ENCODE measurements at places on chromosomes 6 and 20.
A peak's percentile ranks its signal among the peaks of the same experiment; 100 is the strongest.

- peaks cover 13% of the 10 kb centered on the region for H3K4me1 ChIP-seq
- DNase-seq: no peak
- H3K27ac ChIP-seq: peak within 1 kb of the TSS; percentile 50
- no peaks in the 10 kb centered on the region for H3K36me3 ChIP-seq
Measured at GRCh38 chr6:110415086-110415916, at the start of gene DDO. Gene DDO, minus strand, starts transcription at chr6:110415575. Its CDS starts 2,113 bp downstream, at chr6:110413462.

GRCh38 chr6:53579338-53579737 is 34.4 kb upstream of the GCLC start:
- peaks cover 2% of the 10 kb centered on the region for H3K27me3 ChIP-seq
- H3K4me3 ChIP-seq: no peak overlapping the region
- H3K36me3 ChIP-seq: no peaks in the 10 kb centered on the region
- H3K27ac ChIP-seq: no peak overlapping the region
- H3K4me1 ChIP-seq: no peaks in the 10 kb centered on the region
- no peak for DNase-seq

GRCh38 chr20:11979306-11979990 is 61.8 kb downstream of the BTBD3 start:
- no peaks in the 10 kb centered on the region for H3K36me3 ChIP-seq
- no peak overlapping the region for H3K4me3 ChIP-seq
- no peaks in the 10 kb centered on the region for H3K27me3 ChIP-seq
- no peaks in the 10 kb centered on the region for H3K4me1 ChIP-seq
- H3K27ac ChIP-seq: no peak overlapping the region

- H3K36me3 ChIP-seq: peaks cover 7% of the 10 kb centered on the region
- no peaks in the 10 kb centered on the region for H3K4me1 ChIP-seq
- peaks cover 3% of the 10 kb centered on the region for H3K27me3 ChIP-seq
- no peak for DNase-seq
- no peak overlapping the region for H3K27ac ChIP-seq
- H3K4me3 ChIP-seq: no peak overlapping the region
Measured at GRCh38 chr20:34627458-34627857, 49.4 kb downstream of the PIGU start.

- no peaks in the 10 kb centered on the region for H3K36me3 ChIP-seq
- H3K27ac ChIP-seq: no peak overlapping the region
- DNase-seq: no peak
- H3K4me1 ChIP-seq: no peaks in the 10 kb centered on the region
Measured at GRCh38 chr6:112879920-112880413, 532.8 kb downstream of the RFPL4B start.

GRCh38 chr6:170475118-170475517 is 78.0 kb downstream of the PSMB1 start:
- H3K4me3 ChIP-seq: no peak overlapping the region
- H3K27ac ChIP-seq: peak overlapping the region; percentile 59
- H3K27me3 ChIP-seq: no peaks in the 10 kb centered on the region
- peaks cover 38% of the 10 kb centered on the region for H3K36me3 ChIP-seq

- no peaks in the 10 kb centered on the region for H3K36me3 ChIP-seq
- no peak overlapping the region for H3K4me3 ChIP-seq
- no peak for DNase-seq
- H3K4me1 ChIP-seq: peaks cover 10% of the 10 kb centered on the region
- no peak overlapping the region for H3K27ac ChIP-seq
Measured at GRCh38 chr6:149919834-149920225, 3.1 kb downstream of the RAET1G start.

DNA sequence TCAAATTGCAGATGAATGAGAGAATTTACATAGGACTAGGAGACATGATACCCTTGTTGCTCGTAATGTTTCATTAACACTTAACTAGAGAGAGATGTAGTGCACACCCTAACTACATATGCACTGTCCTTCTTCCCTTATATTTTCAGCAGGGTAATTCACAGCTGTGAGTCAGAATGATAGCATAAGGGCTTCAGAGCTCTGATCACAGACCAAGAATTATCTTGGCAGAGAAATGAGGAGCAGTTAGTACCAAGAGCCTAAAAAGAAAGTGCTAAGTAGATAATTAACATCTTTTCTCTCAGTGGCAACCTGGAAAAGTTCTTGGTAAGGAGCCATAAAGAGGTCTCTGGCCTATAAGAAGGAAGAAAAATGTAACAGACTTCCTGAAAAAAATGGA is 35.8 kb downstream of the GRIK2 start:
- H3K27me3 ChIP-seq: no peaks in the 10 kb centered on the region
- no peak for DNase-seq
- H3K36me3 ChIP-seq: no peaks in the 10 kb centered on the region
- no peak overlapping the region for H3K4me3 ChIP-seq

- H3K27ac ChIP-seq: no peak overlapping the region
- peaks cover 16% of the 10 kb centered on the region for H3K27me3 ChIP-seq
Measured at GRCh38 chr6:49552596-49552995, 2.1 kb downstream of the C6orf141 start.

DNA sequence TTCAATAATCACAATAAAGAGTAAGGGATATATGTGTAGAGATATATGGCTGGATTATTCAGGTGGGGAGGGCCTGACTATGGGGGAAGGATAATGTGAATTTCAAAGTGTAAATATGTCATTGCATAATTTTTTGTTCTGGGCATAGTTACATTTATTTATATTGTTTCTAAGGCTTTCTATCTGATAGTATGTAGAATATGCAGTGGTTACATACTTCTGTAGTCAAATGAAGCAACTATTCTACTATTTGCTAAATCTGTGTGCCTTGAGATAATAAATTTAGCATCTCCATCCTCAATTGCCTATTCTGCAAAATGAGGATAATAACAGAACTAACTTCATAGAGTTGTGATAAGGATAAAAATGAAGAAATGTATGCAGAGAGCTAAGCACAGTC is 359.2 kb downstream of the CDKAL1 start:
- no peak overlapping the region for H3K27ac ChIP-seq
- no peak overlapping the region for H3K4me3 ChIP-seq
- H3K4me1 ChIP-seq: no peaks in the 10 kb centered on the region
- no peak for DNase-seq

DNA sequence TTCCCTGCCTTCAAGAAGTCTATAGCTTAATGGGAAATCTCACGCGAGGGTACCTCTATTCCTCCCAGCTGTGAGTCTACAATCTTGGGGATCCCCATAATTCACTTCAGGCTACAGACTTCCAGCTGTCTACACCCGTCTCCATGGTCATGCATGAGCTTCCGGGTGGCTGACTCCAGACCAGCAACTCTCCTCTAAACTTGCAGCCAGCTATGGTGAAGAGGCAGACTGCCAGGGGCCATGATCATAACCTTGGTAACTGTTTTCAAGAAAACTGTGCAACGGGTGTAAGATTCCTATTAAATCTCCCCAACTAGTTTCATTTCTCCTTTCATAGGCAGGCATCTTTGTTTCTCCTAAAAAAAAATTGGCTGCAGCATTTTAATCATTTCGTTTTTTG is 534.4 kb upstream of the CHD6 start:
- peaks cover 4% of the 10 kb centered on the region for H3K27me3 ChIP-seq
- no peak overlapping the region for H3K4me3 ChIP-seq
- no peak for DNase-seq
- no peaks in the 10 kb centered on the region for H3K4me1 ChIP-seq
- H3K27ac ChIP-seq: no peak overlapping the region

DNA sequence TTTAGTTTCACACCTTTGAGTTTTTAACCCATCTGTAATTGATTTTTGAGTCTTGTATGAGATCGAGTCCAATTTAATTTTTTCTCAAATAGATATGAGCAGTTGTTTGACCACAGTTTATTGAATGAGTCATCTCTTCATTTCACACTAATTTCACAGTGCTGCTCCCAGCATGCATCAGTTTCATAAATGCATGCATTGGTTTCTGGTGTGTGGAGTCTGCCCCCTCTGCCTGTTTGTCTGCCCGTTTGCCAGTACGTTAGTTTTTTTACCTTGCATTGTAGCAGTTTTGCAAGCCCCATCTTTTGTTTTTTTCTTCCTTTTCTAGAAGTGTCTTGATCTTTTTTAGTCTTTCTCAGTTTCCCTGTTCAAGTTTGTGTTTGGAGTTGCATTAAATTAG is 11.9 kb downstream of the SLX4IP start:
- H3K27ac ChIP-seq: peak overlapping the region; percentile 80
- peak; percentile 59 for DNase-seq
- no peaks in the 10 kb centered on the region for H3K36me3 ChIP-seq
- H3K4me1 ChIP-seq: peaks cover 22% of the 10 kb centered on the region
- H3K4me3 ChIP-seq: peak overlapping the region; percentile 76

DNA sequence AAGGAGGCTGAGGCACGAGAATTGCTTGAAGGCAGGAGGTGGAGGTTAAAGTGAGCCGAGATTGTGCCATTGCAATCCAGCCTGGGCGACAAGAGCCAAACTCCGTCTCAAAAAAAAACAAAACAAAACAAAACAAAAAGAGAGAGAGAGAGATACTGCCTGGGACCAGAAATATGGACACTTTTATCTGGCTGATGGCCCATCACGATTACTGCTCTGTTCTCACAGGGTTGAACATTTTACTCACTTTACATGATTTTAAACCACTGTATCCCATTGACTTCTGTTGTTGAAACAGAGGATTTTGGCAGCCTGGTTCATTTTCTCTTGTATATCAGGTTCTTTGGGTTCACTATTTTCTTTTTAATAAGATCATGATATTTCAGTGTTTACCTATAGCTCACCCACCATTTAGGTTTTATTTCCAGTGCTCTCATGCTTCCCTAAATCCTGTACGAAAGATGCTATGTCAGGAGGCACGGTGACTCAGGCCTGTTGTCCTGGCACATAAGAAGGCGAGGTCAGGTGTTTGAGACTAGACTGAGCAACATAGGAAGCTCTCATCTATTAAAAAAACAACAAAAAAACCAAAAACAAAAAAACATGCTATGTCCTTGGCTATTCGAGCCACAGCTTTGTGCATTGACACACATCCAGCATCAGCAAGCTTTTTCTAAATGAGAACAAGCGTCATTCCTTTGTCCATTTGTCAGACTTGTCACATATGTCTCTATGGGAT is 34.5 kb upstream of the RREB1 start:
- H3K36me3 ChIP-seq: no peaks in the 10 kb centered on the region
- H3K27ac ChIP-seq: no peak overlapping the region
- peaks cover 3% of the 10 kb centered on the region for H3K27me3 ChIP-seq

DNA sequence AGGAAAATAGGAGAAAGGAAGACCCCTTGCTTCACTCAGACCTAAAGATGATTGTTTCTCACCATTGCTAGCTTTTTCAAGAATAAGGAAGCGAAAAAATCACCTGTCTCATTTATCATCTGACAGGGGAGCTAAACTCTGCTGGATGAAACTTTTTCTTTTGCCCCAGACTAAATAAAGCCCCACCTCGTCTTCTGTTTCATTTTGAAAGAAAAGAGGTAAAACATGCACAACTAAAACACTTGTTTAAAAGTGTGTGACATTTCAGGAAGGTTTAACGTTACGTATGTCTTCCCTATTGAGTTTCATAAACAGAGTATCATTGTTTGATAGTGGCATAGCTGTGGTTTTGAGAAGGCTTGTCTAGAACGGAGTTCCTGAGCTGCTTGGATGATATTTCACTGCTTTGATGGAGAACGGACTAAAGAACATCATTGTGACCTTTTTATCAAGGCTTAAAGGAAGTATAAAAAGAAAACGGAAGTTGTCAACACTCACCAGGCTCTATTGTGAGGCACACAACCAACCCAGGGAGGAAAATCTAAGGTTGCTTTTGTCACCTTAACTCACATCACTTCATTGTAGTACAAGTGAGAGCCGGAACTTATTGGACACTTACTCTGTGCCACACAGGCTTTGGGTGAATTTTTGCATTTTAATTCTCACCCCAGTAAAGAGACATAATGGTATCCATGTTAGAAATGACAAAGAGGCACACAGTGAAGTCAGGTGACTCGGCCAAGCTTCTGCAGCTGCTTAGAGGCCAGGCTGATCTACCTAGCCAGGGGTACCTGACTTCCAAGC is 29.5 kb downstream of the TSHZ2 start:
- H3K4me1 ChIP-seq: no peaks in the 10 kb centered on the region
- H3K27ac ChIP-seq: no peak overlapping the region
- H3K27me3 ChIP-seq: peaks cover 2% of the 10 kb centered on the region
- no peak overlapping the region for H3K4me3 ChIP-seq
- no peaks in the 10 kb centered on the region for H3K36me3 ChIP-seq

DNA sequence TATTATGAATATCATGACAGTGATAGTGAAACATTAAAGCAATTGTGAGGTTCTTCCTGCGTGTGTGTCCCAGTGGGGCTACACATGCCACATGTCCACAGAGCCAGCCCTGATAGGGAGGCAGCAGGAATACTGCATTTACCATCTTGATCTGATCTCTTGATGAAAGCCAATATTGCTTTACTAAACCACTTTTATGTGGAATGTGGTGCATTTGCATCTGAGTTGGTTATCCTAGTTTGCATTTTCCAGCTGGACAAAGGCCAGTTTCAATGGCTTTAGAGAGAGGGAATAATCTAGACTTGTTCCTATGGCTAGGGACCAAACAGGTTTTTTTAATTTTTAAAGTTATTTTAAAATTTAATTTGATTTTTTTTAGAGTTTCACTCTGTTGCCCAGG is 216.3 kb upstream of the FERMT1 start:
- H3K36me3 ChIP-seq: no peaks in the 10 kb centered on the region
- H3K4me3 ChIP-seq: no peak overlapping the region
- H3K4me1 ChIP-seq: no peaks in the 10 kb centered on the region
- no peaks in the 10 kb centered on the region for H3K27me3 ChIP-seq

DNA sequence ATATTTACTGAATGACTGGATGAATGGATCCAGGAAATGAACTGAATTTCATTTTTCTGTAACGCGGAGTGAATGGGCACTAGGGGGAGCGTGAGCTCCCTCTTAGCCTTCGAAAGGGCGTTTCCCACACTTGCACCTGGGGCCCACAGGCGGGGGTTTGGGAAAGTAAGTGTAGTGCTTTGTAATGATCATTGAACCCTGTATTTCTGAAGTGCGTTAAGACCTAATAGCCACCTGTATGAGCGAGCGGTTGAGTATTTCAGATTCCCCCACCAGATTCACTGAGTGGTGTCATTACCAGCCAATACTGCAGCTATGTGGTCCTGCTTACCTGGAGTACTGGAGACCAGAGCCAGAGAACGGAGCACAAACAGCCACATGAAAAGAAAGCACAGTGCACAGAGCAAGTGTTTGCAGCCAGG is 10.5 kb downstream of the SYTL3 start:
- H3K4me3 ChIP-seq: peak overlapping the region; percentile 53
- H3K4me1 ChIP-seq: peaks cover 46% of the 10 kb centered on the region
- peaks cover 16% of the 10 kb centered on the region for H3K27me3 ChIP-seq
- peak overlapping the region; percentile 18 for H3K27ac ChIP-seq

- H3K4me1 ChIP-seq: no peaks in the 10 kb centered on the region
- H3K4me3 ChIP-seq: no peak overlapping the region
- DNase-seq: no peak
- no peak overlapping the region for H3K27ac ChIP-seq
- H3K27me3 ChIP-seq: peaks cover 2% of the 10 kb centered on the region
- H3K36me3 ChIP-seq: no peaks in the 10 kb centered on the region
Measured at GRCh38 chr6:73548458-73549446, 27.9 kb upstream of the EEF1A1 start.

DNA sequence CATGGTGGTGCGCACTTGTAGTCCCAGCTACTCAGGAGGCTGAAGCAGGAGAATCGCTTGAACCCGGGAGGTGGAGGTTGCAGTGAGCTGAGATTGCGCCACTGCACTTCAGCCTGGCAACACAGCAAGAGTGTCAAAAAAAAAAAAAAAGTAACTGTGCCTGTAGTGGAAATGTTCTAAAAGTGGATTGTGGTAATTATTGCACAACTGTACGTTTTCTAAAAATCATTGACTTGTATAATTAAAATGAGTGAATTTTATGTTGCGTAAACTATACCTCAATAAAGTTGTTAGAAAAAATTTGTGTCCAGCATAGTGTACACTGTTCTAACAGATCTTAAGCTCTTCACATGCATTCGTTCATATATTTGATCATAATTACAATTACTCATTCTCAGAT is 5.5 kb downstream of the SEC23B start:
- H3K27me3 ChIP-seq: peaks cover 2% of the 10 kb centered on the region
- peak overlapping the region; percentile 83 for H3K27ac ChIP-seq
- H3K36me3 ChIP-seq: peaks cover 20% of the 10 kb centered on the region
- H3K4me3 ChIP-seq: peak overlapping the region; percentile 36
- H3K4me1 ChIP-seq: peaks cover 67% of the 10 kb centered on the region

Measured in immature natural killer cell (primary cell).